ENCODE measurements at places on chromosomes 6 and 20.
A peak's percentile ranks its signal among the peaks of the same experiment; 100 is the strongest.

- DNase-seq: no peak
Observed at GRCh38 chr6:11083491-11083890, 10.1 kb upstream of the SMIM13 start.

DNA sequence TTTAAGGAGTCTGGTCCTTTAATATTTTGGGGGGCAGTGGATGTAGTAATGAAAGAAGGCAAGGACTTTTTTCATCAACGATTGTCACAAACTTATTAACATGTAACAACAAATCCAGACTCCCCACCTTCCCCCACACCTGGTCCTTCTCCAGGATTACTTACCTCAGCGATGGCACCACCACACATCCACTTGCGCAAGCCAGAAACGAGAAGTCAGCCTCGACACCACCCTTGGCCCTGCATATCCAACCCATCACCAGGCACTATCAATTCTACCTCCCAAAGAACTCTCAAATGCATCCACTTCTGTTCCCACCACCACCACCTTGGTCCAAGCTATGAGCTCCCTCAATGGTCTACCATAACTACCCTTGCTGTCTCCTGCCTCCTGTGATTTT is 6.6 kb downstream of the EZR start:
- no peak for DNase-seq

GRCh38 chr20:44212792-44213191 is 2.2 kb upstream of the OSER1 start:
- DNase-seq: no peak

DNA sequence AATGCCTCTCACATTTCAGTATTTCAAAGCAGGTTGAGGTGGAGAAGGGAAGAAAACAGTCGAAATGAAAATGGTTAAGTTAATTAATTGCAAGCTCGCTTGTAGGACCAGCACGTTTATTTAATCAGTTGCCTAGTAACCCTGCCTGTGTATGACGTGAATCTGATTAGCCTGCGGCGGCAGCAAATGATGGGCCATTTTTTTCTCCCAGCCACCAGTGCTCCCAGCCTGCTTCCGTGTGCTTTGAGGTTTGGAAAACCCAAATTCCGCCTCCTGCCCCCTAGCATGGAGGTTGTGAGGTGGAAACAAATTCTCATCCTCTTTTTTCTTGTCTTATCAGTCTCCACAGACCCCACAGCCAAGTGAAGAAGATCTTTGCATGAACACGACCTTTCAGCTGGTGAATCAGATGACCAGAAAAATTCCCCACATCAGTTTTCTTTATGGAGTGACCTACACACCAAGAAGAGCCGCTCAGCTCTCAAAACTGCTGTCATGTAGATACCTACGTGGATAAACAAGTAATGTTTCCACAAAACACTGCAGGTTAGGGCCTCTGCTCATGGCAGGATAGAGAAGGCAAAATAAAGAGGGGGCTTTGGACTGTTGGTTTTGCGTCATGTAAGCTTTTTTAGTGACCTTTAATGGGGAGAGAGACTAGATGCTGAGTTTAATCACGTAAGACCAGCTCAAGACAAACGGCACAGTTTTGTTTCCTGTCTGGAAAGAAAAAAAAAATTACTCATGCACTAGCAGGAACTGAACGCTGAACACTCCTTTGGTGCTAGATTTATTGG is 572.9 kb upstream of the NOX3 start:
- DNase-seq: peak; percentile 34

- DNase-seq: no peak
Observed at GRCh38 chr20:53210931-53211330, 238.8 kb downstream of the TSHZ2 start.

GRCh38 chr6:143878272-143878760 is 14.0 kb downstream of the ZC2HC1B start:
- no peak for DNase-seq

DNA sequence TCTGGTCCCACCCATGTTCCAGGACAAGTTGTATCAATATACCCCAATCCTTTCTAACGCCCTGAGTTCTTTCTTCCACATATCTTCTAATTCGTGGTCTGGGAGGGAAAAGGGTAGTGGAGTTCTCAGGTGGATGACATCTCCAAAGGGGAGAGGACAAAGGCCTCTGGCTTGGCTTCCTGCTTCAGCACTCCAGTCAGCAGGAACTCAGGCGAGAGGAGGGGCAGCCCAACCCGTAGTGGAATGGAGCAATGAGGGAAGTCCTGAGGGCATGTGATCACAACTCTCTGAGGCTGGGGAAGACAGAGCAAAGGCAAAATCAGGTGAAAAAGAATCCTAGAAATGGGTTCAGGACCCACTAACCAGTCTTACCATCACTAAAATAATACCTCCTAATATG is 9.6 kb upstream of the NRM start:
- DNase-seq: no peak

- no peak for DNase-seq
Observed at GRCh38 chr6:147161974-147162495, 42.2 kb upstream of the STXBP5 start.

DNA sequence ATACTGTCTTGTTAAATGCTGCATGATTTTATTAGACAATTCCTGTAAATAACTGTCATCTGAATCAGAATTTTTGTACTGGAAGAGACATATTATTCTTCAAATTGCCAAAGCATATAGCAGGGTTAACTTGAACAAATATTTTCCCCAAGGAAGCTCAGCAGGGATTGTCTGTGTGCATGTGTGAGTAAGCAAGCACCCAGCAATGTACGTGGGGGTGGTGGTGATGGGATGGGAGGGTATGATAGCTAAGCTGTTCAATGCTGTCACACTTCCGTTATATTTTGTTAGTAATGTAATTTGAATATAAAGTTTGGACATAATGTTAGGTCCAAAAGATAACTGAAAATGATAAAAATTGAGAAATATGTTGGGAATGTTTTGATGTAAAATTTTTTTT is 118.1 kb downstream of the MYB start:
- DNase-seq: no peak

DNA sequence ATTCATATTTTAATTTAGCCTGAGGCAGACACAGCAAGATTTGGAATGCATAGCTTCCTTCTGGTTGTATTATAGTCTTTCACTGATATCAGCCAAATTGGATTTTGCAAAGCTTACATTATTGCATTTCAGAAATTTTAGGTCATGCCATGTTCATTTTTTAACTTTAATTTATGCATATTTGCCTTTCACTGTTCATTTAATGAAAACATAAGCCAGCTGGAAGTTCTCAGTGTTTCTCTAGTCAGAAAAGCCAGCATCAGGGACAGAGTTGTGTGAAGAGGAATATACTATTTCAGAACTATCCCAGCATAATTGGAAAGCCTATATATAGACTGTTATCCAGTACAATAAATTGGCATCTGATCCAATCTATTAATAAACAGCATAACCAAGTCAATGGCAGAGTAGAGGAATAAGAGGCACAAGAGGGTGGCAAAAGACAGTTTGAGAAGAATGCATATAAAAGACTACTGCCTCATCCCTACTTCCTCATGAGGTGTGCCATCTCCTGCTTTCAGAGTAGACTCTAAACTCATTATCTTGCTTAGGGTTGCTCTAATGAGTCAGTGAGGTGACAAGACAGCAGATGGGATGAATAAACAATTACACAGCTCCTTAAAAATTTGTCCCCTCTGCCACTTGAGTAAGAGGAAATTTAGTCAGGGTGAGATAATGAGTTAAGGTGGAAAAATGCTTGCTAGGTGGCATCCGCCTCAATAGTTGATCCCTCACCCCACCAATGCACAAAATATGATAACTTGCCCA is 159.8 kb upstream of the HCRTR2 start:
- no peak for DNase-seq

GRCh38 chr6:46605091-46605797 is 47.4 kb downstream of the CYP39A1 start:
- DNase-seq: no peak

DNA sequence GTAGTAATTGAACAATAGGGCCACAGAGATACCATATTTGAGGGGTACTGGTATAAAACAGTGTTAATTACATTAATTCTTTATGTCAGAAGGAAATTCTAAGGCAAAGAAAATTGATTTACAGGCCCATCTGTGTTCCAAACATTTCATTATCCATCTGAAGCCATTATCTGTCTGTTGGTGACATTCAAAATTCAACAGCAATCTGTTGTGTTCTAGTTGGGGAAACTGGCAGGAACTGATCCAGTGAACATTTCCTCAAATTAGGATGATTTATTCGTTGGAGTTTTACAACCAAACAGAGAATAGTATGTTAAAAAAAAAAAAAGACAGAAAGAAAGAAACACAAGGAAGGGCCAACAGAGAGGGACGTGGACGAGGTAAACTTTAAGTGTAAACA is 30.1 kb downstream of the HEBP2 start:
- no peak for DNase-seq

DNA sequence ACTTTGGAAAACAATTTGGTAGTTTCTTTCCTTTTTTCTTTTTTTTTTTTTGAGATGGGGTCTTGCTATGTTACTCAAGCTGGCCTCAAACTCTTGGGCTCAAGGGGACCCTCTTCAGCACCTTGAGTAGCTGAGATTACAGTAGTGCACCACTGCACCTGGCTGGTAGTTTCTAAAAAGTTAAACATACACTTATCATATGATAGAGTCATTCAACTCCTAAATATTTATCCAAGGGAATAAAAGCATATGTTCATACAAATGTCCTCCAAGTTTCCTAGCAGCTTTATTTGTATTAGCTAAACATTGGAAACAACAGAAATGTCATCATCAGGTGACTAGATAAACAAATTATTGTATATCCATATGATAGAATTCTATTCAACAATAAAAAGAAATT is 213.9 kb downstream of the LRFN2 start:
- no peak for DNase-seq

GRCh38 chr6:100479179-100480035 is 14.7 kb upstream of the SIM1 start:
- DNase-seq: no peak

- DNase-seq: no peak
Observed at GRCh38 chr6:167764713-167765479, 61.8 kb upstream of the AFDN start.

GRCh38 chr6:5314191-5314865 is 53.0 kb downstream of the FARS2 start:
- no peak for DNase-seq

DNA sequence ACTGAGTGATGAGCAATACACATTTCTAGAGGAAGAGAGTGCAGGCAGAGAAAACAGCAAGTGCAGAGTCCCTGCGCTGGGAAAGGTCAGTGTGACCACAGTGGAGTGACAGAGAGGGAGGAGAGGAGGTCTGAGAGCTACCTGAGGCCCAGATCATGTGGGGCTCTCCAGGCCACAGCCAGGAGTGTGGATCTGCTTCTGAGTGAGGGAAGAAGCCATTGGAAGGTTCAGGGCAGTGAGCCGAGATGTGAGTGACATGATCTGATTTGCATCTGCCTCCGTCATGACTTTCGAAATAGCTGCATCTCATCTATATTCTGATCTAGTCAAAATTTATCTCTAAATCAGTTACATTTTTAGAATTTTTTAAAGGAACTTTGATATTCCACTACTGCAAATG is 367.1 kb downstream of the PREX1 start:
- DNase-seq: no peak

DNA sequence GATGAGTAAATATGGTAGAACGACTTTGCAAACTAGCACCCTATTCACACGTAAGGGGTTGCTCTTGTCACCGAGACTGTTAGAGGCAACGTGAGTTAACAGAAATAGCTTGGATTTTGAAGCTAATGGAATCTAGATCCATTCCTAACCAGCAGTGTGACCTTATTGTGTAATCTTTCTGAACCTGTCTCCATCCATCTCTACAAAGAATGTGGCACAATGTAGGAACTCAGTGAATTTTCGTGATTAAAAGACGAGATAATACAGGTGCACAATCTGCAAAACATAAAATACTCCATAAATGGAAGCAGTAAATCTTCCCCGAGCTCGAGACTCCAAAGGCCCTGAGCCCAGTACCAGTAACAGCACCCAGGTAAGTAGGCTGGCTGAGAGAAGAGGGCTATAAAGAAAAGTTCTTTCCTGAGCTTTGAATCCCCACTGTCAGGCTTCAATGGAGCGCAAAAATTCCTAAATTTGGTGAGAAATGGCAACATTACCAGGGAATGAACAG is 801 bp upstream of the KIFC1 start:
- no peak for DNase-seq

DNA sequence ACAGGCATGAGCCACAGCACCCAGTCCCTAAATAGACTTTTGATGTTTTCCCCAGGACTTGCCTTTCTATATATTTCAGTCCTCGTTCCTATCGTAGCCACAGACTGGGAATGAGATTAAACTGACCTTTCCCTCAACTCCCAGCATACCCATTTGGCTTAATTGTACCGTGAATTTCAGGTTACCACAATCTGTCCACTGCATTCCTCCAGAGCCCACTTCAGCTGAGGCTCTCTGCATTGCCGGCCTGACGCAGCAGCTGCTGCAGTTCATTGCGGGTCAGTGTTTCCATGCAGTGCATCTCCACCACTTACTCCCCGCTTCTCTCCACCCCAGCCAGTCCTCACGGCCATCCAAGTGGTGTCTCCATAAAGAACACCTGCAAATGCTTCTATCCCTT is 103.1 kb upstream of the RIN2 start:
- no peak for DNase-seq

GRCh38 chr6:90611543-90612312 is 24.9 kb upstream of the MAP3K7 start:
- DNase-seq: no peak

DNA sequence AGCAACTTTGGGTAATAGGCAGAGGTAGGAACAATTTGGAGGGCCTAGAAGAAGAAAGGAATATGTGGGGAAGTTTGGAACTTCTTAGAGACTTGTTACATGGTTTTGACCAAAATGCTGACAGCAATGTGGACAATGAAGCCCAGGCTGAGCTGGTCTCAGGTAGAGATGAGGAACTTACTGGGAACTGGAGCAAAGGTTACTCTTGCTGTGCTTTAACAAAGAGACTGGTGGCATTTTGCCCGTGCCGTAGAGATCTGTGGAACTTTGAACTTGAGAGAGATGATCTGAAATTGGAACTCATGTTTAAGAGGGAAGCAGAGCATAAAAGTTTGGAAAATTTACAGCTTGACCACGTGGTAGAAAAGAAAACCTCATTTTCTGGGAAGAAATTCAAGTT is 28.3 kb upstream of the TMEM200A start:
- DNase-seq: no peak

GRCh38 chr20:41339957-41340326 is 679 bp upstream of the LPIN3 start:
- DNase-seq: peak; percentile 56

- no peak for DNase-seq
Observed at GRCh38 chr6:28446818-28447511, 3.7 kb upstream of the ZSCAN23 start.
